ENCODE measurements at places on chromosomes 4 and X. TPM values are rescaled to one million over a fixed set of nuclear protein-coding genes. Genes with fewer than 3 reads are reported as not detected.

The PPBP gene
- total RNA-seq: not detected

GRCh38 chr4:170214101-170214500 is 124.3 kb upstream of the AADAT start:
- DNase-seq: no peak

GRCh38 chrX:129659141-129659540 is 4.4 kb upstream of the APLN start:
- no peak for DNase-seq

DNA sequence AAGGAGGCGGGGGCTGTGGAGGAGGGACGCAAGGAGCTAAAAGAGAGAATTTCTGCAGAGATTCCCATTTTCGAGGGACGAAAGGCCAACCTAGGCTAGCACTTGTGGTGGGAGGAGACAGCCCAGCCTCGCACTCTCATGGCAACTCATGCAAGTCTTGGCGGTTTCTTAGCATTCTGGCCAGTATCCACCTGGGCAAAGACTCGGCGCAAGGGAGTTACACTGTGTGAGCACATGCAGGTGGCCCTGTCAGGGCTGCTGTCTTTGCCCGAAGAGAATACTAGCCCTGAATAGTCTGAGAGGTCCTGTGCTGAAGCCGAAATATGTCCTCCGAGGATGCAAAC is 15.5 kb downstream of the MCF2 start:
- no peak for DNase-seq

GRCh38 chr4:112147697-112148096 is 2.4 kb downstream of the FAM241A start:
- DNase-seq: no peak

All from ureter (tissue), 1 donor.